ENCODE measurements at places on chromosomes 7 and 10.

DNA sequence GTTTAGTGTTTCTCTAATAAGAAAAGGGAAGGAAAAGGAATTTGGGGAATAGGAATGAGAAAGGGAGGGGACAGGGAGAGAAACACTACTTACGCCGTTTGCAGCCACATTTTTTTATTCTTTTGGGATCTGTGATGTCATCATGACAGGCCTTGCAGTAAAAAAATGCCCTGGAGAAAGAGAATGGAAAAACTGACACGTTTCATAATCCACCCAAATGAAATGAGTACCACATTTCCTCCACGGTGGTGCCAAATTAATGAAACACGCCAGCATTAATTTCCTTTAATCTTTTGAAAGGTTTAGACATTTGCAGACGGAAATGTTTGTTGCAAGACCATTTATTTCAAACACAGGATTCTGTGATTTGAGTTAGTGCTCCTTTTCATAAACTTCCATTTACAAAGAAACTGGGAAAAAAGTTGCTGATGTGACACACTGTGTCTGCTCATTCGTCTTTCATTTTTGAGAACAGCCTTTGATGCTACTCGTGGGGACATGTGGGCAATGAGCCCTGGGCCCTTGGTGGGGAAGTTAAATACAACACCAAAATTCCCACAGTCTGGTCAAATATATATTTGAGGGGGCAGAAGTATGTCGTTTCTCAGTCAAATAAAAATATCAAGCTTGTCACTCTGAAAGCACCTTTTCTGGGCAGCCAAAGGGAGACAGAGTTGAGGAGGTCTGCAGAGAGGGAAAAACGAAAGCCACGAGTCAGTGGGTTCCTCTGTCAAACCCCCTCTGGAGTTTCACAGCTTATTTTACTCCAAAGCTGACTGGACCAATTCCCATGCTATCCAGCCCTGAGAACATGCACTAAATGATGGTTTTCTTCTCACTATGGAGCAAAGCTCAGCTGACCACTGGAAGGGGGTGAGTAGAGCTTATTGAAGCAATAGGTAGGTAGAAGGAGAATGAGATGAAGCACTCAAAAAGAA lies 625.5 kb downstream of the KCNMA1 start:
- no peak for DNase-seq

DNA sequence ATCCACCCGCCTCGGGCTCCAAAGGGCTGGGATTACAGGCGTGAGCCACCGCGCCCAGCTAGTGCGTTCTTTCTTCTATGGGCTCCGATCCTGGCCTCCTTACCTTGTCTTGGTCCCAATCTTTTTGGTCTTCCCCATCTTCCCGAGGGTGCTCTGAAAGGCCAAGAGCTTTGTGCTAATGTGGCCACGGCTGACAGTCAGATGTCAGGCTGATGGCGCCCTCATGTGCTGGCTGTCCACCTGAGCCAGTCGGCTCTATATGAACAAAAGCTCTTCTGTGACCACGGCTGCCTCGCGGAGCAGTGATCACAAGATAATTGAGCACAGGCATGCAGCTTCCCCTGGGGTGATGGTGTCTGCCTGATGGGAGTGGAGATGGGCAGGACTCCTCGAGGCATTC lies 11.0 kb upstream of the AHCYL2 start:
- DNase-seq, result no peak

DNA sequence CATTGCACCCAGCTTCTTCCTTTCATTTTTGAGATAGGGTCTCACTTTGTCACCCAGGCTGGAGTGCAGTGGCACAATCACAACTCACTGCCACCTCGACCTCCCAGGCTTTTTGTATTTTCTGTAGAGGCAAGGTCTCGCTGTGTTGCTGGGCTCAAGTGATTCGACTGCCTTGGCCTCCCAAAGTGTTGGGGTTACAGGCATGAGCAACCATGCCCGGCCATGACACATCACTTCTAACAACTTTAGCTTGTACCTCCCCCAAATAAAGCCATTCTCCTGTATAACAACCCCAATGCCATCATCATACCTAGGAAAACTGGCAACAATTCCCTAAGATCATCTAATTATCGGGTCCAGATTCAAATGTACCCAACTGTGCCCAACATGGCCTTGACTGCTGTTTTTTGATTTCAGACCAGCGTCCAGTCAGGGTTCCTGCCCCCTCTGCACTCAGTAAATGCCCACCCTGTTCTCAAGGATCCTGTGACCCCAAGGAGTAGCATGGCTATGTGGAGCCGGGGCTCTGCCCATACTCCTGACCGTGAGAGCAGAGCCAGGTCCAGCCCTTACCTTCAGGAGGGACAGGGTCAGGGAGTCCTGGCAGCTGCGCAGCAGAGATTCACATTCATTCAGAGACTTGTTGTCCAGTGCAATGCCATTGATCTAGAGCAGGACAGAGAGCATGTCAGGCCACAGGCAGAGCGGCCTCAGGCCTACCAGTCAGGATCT lies 102.6 kb downstream of the DLG5 start:
- DNase-seq, result no peak

DNA sequence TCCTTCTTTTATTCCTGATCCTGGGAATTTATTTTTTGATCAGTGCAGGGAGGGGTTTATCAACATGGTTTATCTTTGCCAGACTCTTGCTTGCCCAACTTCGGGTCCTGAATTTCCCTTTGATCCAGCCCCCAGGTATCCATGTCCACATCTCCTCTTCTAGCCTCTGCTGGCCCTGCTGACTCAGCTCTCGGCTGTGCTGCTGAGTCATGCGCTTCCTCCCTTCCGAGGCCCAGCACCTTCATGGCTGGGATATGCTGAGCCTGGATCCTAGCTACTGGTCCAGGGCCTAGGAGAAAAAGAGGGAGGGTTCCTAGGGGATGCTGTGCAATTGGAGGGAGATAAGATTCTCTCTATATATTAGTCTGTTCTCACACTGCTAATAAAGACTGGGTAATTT lies 380.7 kb upstream of the SHH start:
- DNase-seq, result no peak

DNA sequence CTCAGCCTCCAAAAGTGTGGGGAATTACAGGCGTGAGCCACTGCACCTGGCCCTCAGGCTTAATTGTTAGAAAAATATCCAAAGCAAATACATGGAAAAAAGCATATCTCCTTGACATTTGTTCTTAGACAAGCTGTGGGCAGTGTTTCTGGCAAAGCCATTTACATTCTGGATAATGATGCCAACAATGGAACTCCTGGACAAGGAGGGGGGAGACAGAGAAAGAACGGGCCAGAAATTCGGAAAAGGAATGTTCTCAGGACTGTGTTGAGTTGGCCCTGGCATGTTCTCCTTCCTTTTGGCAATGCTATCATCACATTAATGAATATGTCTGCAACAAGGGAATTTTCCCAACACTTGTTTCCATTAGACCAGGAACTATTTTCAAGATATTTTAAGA lies 88.7 kb downstream of the UBE2H start:
- no peak for DNase-seq

DNA sequence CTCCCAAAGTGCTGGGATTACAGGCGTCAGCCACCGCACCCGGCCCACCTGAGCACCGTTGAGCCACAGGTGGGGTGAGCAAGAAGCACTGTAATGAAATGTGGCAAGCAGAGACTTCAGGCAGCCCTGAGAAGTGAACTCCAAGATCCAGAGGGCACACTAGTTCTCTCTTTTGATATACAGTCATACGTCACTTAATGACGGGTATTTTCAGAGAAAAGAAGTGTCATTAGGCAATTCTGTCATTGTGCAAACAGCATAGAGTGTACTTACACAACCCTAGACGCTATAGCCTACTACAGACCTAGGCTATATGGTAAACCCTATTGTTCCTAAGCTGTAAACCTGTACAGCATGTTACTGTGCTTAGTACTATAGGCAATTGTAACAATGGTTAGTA lies 7.9 kb downstream of the PANK1 start:
- DNase-seq, result no peak
